Endodermal cell (in vitro differentiated cells): ENCODE measurements at places on chromosomes 7 and 10.
A peak's percentile ranks its signal among the peaks of the same experiment; 100 is the strongest.

DNA sequence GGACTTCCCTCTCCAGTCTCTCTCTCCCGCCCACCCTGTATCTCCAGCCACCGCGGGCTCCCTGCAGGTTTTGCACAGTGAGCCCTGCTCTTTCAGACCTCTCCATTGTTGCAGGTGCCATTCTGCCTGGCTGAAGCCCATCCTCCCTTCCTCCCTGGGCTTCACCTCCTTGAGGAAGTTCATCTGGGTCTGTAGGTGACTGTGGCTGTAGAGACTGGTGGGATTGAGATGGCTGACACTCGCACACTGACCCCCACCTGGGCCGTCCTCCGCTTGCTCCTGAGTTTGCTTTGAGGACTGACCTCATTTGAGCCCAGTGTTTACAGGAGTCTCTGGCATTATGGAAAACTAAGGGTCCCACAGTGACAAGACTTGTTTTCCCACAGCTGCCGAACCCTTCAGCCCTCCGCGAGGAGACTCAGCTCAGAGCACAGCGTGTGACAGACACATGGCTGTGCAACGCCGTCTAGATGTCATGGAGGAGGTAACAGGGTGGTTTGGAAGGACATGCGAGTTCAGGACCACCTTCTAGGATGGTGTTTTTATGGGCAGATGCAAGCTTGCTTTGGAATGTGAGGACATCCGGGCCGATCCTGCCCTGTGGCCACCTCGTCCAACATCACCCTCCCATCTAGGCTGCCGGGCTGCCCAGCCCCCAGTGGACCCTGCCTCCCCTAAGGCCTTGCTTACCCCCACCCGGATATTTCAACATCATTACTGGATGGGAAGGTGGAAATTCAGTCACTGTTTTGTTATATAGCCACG lies 9.3 kb downstream of the PLAC9 start:
- DNase-seq, result peak; percentile 64

DNA sequence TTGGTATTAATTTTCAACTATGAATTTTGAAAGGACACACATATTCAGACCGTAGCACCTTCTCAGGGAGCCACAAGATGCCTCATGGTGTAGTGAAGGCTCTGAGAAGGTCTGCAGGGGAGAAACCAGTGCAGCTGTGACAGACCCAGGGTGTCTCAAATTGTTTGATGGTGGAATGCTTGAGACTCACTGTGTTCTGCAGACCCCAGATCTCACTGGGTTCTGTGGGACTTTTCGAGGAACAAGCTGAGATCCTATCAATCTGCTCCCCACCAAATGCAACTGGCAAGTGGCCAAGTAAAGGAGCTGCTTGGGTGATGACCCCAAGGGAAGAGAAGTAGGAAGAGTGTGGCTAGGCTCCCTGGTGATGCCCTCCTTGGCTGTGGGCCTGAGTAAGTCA lies 130.5 kb upstream of the UNC5B start:
- peak; percentile 16 for DNase-seq

GRCh38 chr7:15228831-15229230 lies 326.3 kb upstream of the DGKB start:
- no peak for DNase-seq

GRCh38 chr7:108193594-108194498 lies 63.7 kb upstream of the LAMB4 start:
- DNase-seq, result no peak

DNA sequence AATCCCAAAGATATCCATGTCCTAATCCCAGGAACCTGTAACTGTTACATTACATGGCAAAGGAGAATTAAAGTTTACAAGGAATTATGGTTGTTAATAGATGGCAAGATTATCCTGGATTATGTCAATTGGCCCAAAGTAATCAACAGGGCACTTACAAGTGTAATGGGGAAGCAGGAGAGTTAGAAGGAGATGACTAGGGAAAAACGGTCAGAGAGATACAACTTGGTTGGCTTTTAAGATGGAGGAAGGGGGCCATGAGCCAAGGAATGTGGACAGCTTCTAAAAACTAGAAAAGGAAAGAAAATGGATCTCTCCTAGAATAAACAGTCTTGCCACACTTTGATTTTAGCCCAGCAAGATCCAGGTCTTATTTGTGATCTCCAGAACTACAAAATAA lies 3.3 kb downstream of the JMJD1C start:
- no peak for DNase-seq

GRCh38 chr10:78944723-78945312 lies 123.9 kb upstream of the ZMIZ1 start:
- peak; percentile 59 for DNase-seq

DNA sequence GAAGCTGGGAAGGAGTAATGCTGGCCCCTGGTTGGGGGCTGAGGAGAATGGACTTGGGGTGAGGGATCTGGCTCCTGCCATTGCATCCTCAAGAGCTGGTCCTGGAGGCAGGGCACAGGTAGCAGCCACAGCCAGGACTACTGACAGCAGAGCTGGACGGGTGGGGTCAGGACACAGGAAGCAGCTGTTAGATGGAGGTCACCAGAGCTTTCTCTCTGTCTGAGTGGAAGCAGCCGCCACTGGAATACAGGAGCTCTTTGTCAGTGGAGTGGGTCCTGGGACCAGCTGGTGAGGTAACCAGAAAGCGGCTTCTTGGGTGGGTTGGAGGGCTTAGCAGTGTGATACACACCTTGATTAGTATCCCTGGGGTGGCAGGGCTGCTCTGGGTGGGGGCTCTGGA lies 58.1 kb upstream of the AQP1 start:
- DNase-seq, result no peak

DNA sequence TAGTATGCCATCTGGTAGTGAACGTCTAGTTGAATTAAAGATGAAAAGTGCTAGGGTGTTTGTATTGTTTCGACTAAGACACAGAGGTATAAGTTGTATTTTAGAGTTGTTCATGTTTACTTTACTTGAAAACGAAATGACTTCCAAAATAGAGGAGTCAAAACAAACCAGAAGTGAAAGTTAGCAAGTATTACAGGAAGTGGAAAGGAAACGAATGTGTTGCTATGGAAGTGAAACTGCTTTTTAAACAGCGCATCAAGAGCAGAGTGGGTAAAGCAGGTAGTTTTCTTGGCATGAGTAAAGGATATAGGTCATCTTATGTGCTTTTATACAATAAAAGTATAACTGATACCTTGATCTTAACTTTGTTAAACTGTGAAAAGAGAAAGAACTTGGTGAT lies 20.0 kb upstream of the GALNTL5 start:
- no peak for DNase-seq

GRCh38 chr7:45586542-45587520 lies 12.7 kb downstream of the ADCY1 start:
- DNase-seq, result peak; percentile 33

- peak; percentile 69 for DNase-seq
Observed at GRCh38 chr7:139515266-139515665, 8.2 kb upstream of the CLEC2L start.

DNA sequence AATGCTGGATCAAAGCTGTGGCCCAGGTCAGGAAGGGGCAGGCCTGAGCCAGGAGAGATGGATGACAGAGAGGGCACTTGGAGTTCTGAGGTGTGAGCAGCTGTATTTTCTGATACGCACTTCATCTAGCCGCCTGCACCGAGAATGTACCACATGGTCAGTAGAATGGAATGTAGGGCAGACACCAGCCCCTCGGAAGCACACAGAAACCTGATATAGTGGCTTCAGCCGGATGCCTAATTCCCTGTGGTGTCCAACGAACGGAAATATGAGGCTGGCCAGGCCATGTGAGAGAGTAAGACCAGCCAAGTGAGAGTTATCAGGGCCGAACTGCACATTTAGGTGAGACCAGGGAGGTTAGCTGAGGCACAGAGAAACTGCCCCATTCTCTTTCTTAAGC lies 46.7 kb upstream of the PLCE1 start:
- no peak for DNase-seq

GRCh38 chr10:8790390-8790789 lies 735.9 kb downstream of the GATA3 start:
- DNase-seq, result no peak

DNA sequence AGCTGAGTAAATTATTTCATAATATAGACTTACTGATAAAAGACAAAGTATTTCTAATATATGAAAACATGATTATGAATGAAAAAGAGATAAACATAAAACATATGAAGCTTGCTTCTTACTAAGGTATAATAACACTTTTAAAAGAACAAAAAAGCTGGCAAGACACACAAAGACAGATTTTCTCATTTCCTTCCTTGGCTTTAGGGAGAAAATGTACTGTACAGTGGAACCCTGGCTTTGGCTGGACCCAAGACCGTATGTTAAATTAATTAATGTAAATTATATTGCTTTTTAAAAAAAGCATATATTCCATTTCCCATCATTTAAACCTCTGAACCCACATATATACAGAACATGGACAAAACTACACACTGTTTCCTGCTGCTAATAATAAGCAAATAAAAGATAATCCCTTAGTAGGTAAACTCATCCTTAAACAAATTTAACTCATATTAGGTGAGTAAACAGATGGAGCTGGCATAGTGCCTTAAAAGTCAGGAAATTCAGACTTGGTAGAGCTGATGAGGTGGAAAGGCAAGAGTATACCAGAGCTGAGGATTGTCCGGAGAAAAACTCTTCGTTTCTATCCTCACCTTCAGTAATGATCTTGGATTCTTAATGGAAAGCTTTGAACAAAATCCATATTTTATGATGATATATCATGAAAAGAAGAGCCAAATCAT lies 1016.4 kb upstream of the KCND2 start:
- no peak for DNase-seq

- DNase-seq, result no peak
Observed at GRCh38 chr7:11642841-11643240, 189.2 kb downstream of the THSD7A start.

DNA sequence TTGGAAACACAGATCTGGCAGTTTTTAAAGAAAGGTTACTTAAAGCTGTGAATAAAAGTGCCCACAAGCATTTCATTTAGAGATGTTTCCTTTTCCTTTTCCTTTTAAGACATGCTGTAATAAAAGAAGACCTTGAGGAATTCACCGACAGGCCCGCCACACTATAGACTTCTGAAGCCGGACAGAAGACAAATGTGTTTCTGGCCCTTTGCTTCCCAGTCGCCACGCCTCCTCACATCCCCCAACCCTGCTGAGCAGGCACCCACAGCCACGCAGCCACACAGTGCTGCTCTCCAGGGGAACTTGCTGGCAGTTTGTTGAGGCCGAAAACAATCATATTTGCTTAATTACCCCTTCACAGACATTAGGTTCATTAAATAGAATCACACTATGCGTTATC lies 83.4 kb downstream of the SLC25A13 start:
- no peak for DNase-seq

- DNase-seq, result peak; percentile 65
Observed at GRCh38 chr10:113961182-113962031, 82.3 kb upstream of the ADRB1 start.

DNA sequence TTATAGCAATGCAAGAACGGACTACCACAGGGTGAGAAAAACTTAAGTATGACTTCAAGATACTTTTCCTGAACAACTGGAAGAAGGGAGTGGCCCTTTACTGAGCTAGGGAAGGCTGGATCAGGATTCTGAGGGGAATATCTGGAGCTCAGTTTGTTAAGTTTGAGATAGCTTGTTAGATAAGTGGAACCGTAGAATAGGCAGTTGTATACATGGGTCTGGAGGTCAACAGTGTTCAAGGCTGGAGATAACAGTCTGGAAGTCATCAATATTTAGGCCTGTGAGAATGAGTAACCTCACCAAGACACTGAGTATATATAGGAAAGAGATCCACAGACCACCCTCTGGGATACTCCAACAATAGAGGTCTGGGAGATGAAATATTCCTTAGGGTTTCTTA lies 7.2 kb downstream of the PLEKHA1 start:
- no peak for DNase-seq

DNA sequence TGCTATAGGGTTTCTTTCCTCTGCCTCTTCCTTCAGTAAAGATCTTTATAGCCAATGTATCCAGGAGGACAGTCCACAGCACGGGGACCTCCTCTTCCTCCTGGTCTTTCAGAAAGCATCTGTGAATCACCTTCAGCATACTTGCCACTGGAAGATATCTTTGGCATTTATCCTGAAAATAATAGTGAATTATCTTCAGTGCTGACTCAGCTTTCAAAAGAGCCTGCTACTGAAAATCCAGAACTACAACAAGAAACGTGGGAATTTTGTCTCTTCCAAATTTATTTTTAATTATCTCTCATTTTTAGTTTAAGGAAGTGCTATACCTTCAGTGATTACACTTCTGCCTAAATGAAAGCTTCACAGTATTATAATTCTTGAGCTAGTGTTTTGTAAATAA lies 7.6 kb upstream of the UNC5B start:
- DNase-seq, result no peak

DNA sequence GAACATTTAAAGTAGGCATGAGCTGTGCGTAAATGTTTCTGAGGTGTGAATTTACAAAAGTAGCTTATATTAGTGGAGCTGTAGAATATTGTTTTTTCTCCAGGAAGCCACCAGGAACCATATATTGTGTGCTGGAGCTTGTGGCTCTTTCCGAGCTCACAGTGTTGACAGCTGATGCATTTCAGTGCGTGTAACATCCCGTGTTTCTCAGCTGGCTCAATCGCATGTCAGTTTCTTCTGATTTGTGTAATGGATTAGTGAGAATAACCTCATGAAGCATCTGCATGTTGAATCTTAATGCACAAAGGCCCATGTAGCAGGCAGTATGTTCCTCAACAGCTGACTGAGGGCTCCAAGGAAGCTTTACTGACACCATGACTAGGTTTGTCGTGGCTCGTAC lies 39.4 kb downstream of the VKORC1L1 start:
- no peak for DNase-seq

GRCh38 chr10:3106928-3107425 lies 39.6 kb downstream of the PFKP start:
- DNase-seq, result no peak

- DNase-seq, result no peak
Observed at GRCh38 chr7:5423306-5423975, at the start of gene TNRC18. TSS of gene TNRC18 (minus strand) at chr7:5423834. CDS start at chr7:5421246, 2,588 bp downstream.

- DNase-seq, result no peak
Observed at GRCh38 chr7:148572067-148572522, 18.5 kb upstream of the C7orf33 start.

GRCh38 chr7:24936121-24936824 lies 43.7 kb downstream of the OSBPL3 start:
- no peak for DNase-seq

- DNase-seq, result no peak
Observed at GRCh38 chr7:155794196-155794595, 18.1 kb downstream of the SHH start.

GRCh38 chr7:4227105-4228010 lies 454.7 kb upstream of the FOXK1 start:
- peak; percentile 24 for DNase-seq

DNA sequence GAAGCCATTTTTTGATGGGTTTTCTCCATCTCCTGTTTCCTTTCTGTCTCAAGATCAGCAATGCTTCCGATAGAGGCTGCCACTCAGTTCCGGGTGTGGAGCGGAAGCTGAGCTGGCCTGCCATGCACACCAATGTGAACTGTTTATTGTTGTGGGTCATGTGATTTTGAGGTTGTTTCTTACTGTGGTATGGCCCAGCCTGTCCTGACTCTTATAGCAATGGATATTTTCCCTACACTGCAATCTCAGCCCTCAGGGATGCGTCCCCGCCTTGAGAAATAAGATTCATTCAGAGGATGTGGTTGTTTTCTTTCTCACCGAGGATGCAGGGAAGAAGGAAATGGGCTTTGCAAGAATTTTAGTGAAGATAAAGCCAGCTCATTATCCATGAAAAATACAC lies 134.7 kb downstream of the PFKFB3 start:
- no peak for DNase-seq
